ENCODE measurements at places on chromosomes 11 and 22.

DNA sequence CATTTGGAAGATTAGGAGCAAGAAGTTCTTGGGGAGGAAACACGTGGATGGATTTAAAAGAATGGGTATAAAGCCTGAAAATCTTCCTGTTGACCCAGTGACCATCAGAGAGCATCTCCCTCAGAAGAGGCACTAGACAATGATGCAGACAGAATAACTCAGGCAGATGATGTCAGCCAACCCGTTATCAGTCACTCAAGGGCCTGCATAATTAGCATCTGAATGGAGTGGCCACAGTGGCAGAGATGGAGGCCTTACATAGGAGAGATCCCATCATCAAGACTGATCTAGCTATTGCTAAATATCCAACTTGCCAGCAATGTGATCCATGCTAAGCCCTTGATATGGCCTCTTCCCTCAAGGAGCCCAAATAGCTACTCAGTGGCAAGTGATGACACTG lies 70.7 kb upstream of the CD82 start:
- no peak for DNase-seq

- DNase-seq, result no peak
These were observed 116.2 kb downstream of the NECTIN1 start for GRCh38 chr11:119612814-119613213.

DNA sequence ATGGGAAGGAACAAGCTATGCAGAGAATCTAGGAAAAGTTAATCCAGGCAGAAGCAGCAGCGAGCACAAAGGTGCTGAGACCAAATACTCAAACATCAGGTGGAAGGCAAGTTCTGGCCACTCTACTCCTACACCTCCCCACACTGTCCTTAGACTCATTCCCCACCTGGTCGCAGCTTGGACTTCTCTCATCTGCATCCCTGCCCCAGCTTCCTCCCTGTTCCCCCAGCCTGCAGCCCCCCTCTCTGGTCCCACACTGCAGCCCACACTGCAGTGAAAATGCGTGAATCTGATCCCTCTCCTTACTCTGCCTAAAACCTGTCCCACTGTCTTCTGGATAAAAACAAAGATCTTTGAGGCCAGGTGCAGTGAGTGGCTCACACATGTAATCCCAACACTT lies 9.1 kb downstream of the TPBGL start:
- no peak for DNase-seq

GRCh38 chr11:63670433-63671321 lies 499 bp downstream of the ATL3 start:
- no peak for DNase-seq

DNA sequence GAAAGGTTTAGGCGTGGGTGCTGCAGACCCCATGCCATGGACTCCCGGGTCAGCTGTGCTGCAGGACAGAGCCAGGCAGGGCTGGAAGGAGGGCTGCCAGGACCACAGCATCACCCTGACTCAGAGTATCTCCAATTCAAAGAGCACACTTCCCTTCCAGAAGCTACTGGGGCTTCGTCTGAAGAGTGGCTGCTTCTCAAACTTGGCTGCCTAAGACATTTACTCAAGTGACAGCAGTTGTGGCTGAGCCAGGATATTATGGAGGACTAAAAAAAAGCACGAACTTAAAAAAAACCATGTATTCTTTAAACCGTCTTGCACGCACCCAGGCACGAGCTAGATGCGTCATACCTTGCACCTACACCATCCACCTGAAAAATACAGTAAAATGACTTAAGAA lies 13.0 kb upstream of the BID start:
- no peak for DNase-seq

DNA sequence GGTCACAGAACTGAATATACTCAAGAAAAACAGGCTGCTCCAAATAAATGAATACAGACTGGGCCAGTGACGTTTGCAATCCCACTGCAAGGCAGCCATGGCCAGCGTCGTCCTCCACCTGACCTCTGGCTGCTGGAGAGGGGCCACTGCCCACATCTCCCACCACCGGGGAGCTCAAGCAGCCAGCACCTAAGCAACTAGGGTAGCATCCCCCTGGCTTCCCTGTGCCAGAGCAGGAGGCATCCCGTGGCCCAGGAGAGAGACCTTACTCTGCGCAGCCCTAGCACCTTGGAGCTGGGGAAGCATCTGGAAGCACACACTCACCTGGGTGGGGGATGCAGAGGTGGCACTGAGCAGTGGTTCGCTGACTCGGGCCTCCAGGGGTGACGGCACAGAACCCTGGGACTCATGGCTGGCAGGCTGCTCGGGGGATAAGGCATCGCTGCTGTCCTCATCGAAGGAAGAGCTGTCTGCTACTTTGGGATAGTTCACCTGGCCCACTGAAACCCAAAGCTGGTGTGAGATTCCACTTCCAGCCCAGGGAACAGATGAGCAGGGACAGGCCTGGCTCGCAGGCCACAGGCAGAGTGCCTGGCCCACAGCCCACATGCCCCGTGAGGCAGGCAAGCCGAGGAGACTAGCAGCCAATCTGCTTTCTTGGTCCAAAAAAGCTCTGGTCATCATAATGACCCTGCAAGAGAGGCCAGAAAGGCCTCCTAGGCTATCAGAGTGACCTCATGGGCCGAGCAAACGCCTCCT lies 53.7 kb downstream of the SGSM3 start:
- DNase-seq, result no peak

DNA sequence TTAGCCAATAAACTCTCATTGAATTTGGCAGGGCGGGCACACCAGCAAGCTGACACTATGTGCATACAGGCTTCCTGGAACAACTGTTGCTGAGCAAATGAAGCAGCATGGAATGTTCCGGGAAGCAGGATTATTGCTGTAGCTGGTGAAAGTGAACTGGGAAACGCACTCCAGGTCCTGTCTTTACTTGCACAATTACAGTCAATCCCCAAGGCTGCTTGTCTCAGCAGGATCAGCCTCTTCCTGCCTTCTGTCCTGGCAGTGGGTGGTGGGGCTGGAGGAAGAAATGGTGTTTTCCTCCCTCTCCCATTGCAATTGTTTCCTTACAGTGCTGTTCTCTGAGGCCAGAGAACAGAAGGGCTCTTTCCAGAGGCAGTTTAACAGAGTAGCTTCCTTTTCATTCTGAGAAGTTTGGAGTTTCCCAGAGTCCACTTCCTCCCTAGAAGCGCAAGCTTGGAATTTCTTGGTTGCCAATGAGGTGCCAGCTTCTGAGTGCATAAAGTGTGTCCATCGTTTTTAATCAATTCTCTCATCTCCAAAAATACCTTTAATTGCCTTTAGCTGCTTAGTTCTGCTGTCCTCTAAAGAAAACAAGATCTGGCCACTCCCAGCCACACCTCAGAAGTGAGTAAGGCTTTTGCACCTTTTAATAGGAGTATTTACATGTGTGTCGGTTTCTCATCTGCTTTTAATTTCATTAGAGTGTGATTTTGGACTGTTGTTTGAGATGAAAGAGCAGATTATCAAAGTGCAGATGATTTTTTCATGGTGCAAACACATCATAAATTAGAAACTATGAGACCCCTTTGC lies 19.9 kb downstream of the CD44 start:
- DNase-seq, result no peak

DNA sequence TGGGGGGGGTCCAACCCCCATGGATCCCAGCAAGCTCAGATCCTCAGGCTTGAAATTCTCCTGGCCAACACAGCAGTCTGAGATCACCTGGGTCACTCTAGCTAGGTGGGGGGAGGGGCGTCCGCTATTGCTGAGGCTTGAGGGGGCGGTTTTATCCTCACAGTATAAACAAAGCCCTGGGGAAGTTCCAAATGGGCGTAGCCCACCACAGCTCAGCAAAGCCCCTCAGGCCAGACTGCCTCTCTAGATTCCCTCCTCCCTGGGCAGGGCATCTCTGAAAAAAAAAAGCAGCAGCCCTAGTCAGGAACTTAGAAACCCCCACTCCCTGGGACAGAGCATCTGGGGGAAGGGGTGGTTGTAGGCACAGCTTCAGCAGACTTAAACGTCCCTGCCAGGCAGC lies 16.7 kb downstream of the TRPC6 start:
- DNase-seq, result no peak

DNA sequence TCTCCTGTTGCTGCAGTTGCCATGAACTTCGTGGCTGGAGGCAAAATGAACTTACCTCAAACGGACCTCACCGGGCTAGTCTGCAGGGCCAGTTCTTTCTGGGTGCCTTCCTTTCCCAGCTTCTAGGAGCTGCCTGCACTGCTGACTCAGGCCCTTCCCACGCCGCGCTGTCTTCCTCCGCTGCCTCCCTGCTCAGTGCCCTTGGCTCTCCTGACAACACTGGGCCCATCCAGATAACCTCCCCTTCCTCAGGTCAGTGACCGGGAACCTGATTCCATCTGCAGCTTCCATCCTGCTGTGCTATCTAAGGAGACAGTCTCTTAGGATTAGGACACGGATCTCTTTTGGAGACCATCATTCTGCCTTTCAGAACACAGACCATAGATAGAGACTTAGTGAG lies 19.3 kb downstream of the MOB2 start:
- DNase-seq, result no peak

- DNase-seq, result no peak
These were observed 2.9 kb downstream of the SMARCB1 start for GRCh38 chr22:23789638-23790037.

DNA sequence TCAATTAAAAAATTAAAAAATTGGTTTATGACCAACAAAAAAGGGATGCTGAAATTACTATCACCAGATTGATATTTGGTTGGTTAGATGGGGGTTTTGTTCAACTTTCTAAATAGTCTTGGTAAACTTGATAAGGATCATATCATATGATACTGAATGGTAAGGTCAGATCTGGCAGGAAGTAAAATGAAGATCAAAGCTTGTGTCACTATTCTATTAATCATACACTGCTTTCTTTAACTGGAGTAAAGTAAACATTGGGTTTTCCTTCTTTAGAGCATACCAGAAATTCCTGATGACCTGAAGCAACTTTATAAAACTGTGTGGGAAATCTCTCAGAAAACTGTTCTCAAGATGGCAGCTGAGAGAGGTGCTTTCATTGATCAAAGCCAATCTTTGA lies 40.2 kb downstream of the RRM1 start:
- DNase-seq, result no peak

GRCh38 chr11:61910187-61911127 lies 6.9 kb downstream of the RAB3IL1 start:
- no peak for DNase-seq

DNA sequence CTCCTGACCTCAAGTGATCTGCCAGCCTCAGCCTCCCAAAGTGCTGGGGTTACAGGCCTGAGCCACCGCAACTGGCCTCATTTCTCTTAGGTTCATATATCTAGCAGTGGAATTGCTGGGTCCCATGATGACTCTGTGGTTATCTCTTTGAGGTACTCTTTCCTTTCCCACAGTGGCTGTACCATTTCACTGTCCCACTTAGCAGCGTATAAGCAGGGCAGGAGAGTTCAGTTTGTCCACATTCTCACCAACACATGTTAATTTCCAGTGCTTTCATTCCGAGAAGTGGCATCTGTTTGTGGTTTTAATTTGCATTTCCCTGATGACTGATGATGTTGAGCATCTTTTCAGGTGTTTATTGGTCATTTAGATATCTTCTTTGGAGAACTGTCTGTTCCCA lies 16.4 kb downstream of the PRR5 start:
- no peak for DNase-seq

DNA sequence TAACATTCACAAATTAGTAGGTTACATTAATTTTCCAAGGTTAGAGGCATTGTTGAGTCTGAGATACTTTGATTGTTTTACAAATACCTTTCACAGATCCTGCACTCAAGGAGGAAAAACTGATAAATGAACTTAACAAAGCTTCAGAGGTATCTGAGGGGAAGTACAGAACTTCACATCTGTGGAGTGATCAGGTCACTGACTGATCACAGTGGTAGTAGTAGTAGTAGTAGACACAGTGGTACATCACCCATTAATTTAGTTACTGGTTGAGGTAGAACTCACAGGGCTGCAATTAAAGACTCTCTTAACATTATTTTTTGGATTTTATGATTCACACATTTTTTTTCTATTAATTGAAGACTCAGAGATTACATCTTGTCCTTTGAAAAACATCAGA lies 56.7 kb downstream of the DCUN1D5 start:
- no peak for DNase-seq

DNA sequence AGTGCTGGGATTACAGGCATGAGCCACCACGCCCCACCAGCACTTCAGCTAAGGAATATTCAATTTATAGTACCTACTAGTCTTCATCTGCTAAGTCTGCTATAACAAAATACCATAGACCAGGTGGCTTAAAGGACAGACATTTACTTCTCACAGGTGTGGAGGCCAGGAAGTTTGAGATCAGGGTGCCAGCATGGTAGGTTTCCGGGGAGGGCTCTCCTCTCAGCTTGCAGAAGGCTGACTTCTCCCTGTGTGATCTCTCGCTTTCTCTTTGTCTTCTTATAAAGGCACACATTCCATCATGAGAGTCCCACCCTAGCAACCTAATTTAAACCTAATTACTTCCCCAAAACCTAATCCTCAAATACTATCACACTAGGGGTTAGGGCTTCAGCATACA lies 433.0 kb downstream of the INSC start:
- no peak for DNase-seq

DNA sequence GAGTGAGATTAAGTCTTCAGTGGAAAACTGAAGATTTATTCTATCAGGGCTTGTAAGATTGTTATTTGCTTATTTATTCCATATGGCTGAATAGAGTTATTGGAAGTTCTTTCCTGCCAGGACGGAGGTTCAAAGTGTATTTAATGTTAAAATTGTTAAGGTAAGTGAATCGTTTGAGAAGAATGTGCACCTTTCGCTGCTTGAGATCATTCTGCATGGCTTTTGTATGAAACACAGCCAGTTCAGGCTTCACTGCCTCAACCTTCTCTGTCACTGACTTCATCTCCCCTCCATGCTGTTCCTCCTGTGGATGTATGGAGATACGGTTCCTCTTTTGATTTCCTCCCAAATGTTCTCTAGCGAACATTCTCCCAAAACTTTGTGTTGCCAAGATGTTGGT lies 19.2 kb upstream of the OR51L1 start:
- DNase-seq, result no peak

- DNase-seq, result no peak
These were observed 1.2 kb upstream of the ARHGEF12 start for GRCh38 chr11:120334894-120335462.

- DNase-seq, result no peak
These were observed 32.4 kb downstream of the POU2F3 start for GRCh38 chr11:120272303-120272702.

DNA sequence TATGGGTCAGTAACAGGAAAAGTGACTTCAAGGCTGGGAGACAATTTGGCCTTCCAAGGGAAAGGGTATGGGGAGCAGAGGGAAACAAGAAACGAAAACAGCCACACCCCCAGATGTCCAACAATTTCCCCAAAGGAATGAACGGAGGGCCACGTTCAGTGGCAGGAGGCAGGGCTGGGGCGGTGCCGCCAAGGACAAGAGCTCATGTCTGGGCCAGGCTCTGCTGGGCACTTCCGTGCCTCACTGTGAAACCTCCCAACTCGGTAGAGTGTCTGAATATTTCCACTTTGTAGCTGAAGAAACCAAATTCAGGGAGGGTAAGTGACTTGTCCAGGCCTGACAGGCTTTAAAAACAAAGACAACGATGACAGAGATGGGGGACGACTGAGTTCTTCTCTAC lies 11.9 kb downstream of the IFT27 start:
- no peak for DNase-seq

GRCh38 chr11:112886434-112887370 lies 74.5 kb upstream of the NCAM1 start:
- no peak for DNase-seq

Measured in vagina (tissue), 2 donors.